ENCODE measurements at places on chromosomes 7 and 10.

DNA sequence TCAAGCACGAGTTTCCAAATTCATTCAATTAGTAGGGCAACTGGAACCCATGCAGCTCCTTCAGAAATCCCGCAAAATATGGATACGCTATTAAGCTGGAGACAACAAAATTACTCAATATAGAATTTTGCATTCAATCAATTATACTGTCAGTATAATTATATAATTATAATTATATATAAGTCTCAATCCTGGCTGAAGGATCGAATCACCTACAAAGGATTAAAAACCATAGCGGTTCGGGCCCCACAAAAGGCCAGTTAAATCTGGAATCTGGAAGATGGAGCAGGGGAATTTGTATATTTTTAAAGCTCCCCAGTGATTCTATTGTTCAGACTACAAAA, 55.7 kb downstream of the FHIP2A start:
- no peak for DNase-seq

DNA sequence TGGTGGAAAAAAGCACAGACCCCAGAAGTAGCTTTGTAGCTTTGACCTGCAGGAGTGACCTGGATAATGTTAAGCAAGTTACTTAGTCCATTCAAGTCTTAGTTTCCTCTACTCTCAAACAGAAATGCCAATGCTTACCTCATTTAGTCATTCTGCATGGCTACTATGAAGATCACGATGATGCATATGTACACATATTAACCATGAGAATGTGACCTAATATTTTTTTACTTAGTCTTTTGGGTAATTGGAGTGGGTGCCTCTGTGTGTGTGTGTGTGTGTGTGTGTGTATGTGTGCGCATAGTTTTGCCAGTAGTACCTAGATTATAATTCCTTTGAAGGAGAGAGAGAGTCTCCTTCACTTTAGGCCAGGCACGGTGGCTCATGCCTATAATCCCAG, 95.8 kb downstream of the NRP1 start:
- DNase-seq: no peak

DNA sequence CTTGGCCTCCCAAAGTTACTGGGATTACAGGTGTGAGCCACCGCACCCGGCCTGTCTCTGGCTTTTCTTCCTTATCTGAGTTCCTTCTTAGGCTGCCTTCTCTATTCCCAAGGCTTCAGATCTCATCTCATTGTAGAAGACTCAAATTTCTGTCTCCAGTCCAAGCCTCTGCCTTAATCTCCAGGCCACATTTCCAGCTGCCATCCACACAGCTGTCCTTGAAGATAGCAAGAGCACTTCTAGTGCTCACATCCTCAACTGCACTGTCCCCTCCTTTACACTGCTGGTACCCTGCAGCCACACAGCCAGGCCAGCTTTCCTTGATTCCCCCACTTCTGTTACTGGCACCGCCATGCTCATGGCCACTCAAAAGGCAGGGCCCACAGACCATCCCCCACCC, 35.6 kb downstream of the POLL start:
- no peak for DNase-seq

DNA sequence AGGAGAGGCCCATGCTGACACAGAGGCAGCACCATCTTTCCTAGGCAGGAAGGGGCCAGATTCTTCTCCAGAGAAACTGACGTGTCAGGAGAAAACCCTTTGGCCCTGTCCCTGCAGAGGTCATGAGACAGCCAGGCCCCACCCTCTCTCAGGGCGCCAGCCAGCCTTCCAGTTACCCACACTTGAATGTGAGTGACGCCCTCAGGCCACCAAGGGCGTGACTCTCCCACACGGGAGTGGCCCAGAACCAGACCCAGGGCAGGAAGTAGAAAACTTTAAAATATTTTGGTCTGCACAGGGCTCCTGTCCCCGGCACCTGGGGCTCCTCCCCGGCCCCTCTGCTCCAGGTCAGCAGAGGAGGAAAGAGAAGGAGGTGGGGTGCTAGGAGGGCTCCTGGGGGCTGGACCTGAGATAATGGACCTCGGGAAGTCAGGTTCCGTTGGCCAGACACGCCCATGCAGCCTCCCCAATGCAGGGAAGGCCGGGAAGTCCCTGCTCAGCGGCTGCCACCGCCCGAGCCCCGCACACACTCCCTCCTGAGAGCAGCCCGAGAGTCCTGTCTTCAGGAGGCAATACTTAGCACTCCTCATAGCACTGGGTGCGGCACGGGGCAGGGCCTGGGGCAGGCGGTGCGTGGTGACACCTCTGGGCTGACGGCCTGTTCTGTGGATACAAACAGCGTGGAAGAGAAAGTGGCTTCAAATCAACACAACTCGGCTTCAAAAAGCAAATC, 67.0 kb upstream of the CFAP46 start:
- DNase-seq: no peak

DNA sequence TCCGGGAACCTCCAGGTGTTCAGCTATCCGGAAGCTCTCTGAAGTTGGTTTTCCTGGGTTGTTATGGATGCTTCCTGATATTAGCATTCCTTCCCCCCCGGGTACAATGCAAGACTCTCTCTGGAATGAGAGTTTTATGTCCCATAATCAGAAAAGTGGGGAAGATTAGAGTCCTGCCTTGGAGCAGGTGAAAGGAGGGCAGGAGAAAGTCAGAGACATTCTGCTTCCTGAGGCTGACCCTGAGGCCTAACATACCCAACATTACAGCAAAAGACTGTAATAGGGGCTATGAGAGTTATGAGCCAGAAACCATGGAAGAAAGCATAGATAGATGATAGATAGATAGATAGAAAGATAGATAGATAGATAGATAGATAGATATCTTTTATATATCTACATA, 36.9 kb downstream of the PRPS1L1 start:
- no peak for DNase-seq

DNA sequence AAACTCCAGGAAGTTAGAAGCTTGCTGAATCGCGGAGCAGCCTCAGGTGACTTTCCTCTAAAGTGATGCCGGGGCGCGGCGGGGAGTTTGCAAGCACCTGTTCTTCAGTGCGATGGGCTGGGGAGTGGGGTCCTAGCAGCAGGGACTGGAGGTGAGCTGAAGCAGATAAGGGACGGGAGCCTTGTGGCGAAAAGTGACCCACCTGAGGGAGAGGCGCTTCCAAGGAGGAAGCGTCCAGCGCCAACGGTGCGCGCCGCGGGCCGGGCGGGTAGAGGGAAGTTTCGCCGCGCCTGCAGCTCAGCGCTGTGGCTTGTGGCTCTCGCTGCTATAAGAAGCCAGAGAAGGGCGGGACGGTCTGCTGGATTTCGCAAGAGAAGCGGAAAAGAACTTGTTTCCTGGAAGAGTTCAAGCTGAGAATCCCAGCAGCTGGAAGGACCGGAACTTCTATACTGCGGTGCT, at the start of gene STEAP4:
TSS of gene STEAP4 (minus strand) at position 305 of the 459 bp plus-strand sequence. CDS start 22,625 bp downstream, outside the sequence.
- DNase-seq: no peak

DNA sequence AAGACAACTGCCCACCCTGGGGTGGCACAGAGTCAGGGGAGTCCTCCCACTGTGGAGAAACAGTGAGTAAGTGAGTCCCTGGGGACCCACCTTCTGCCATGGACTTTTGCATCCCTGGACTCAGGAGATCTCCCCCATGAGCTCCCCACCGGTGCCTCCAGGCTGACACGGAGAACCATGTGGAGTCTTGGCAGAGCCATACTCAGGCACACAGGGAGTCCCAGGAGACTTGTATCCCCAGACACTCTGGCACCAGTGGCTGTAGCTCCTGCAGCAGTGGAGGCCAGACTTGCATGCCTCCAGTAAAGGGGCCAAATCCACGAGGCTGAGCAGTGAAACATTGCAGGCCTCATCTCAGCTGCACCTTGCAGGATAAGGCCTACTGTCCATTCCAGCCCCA, 791.4 kb downstream of the PCDH15 start:
- no peak for DNase-seq

GRCh38 chr7:115478426-115478825, 552.1 kb downstream of the TFEC start:
- DNase-seq: no peak

GRCh38 chr10:71622154-71622526, 97.4 kb downstream of the C10orf105 start:
- DNase-seq: no peak

DNA sequence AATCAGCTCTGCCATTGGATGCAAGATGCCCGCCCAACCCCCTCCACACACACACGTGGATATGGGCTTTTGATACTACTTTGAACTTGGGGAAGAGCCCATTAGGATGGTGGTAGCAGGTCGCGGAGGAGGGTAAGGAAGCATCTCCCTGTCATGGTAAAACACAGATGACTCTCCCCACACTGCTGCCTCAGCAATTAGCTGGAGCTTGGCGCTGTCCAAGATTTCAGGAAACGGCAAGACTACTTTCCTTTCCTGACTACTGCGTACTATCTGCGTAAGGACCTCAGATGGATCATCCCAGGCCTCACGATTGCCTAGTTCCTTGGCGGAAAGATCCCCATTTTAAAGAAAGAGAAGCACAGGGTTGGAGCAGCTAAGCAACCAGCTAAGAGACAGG, 134.3 kb downstream of the C10orf90 start:
- DNase-seq: no peak

GRCh38 chr7:129146237-129146979, 1.9 kb downstream of the TSPAN33 start:
- no peak for DNase-seq

GRCh38 chr7:98178321-98178720, 32.9 kb upstream of the BHLHA15 start:
- no peak for DNase-seq

GRCh38 chr7:153061910-153062528, 302.5 kb downstream of the ACTR3B start:
- DNase-seq: no peak

- DNase-seq: no peak
Measured at GRCh38 chr7:114832906-114833595, 88.8 kb upstream of the MDFIC start.

- DNase-seq: no peak
Measured at GRCh38 chr10:61970182-61971002, 68.9 kb downstream of the ARID5B start.

- no peak for DNase-seq
Measured at GRCh38 chr7:133873187-133873586, 254.0 kb upstream of the LRGUK start.

- no peak for DNase-seq
Measured at GRCh38 chr7:101516851-101517250, 112.2 kb downstream of the MYL10 start.

DNA sequence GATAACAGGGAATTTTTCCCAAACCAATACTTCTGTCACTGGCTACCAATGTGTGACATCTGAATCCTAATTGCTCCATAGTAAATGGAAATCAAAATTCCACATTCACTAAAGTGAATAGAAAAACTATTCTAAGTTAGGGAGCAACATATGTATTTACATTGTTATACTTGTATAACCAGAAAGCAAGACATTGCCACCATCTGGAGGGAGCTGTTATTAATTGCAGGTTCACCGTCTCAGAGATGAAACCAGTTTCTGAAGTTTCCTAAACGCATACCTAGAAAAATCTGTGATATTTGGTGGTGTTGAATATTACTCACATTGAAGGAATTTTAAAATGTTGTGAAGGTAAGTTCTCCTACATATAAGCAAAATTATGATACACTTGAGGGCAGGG, 390.1 kb downstream of the NXPH1 start:
- no peak for DNase-seq

DNA sequence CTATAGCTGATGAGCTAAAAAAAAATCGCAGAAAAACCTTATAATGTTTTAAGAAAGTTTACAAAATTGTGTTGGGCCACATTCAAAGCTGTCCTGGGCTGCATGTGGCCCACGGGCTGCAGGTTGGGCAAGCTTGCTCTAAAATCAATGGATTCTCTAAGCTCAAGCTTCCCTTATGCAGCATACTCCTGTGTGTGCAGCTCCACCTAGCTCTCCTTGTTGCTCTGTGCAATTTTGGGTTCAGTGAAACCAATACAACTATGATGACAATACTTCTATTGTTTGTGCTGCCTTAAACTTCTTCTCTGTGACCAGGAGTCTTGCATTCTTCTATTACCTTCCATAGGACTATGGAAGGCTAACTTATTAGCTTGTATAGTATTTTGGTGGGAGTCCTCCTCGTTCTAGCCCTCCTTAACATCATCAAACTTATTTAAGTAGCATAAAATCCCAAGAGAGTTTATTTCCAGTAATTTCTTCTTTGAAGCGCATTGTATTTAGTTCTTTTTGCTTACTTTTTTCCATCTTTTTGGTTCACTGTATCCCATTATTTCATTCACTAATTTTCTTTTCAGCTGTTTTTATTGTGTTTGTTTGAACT, 170.9 kb upstream of the SMIM30 start:
- DNase-seq: no peak

DNA sequence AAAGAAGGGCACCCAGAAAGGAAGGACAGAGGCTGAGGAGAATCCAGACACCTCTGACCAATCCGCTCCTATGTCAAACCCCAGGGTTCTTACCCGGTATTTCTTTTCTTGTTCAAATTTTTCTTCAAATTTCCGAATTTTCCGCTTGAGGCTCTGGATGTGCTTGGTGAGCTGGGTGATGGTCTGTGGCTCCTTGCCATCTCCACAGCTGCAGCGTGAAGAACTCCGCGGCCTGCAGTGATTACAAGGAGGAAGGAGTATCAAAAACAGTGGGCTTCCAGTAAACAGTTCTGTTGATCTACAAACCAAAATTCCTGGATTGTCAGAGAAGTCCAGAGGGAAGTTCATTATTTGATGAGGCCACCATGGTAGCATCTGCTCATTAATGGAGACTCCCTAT, 92.0 kb downstream of the PHYHIPL start:
- DNase-seq: no peak

- no peak for DNase-seq
Measured at GRCh38 chr7:88666626-88667025, 92.9 kb upstream of the ZNF804B start.

DNA sequence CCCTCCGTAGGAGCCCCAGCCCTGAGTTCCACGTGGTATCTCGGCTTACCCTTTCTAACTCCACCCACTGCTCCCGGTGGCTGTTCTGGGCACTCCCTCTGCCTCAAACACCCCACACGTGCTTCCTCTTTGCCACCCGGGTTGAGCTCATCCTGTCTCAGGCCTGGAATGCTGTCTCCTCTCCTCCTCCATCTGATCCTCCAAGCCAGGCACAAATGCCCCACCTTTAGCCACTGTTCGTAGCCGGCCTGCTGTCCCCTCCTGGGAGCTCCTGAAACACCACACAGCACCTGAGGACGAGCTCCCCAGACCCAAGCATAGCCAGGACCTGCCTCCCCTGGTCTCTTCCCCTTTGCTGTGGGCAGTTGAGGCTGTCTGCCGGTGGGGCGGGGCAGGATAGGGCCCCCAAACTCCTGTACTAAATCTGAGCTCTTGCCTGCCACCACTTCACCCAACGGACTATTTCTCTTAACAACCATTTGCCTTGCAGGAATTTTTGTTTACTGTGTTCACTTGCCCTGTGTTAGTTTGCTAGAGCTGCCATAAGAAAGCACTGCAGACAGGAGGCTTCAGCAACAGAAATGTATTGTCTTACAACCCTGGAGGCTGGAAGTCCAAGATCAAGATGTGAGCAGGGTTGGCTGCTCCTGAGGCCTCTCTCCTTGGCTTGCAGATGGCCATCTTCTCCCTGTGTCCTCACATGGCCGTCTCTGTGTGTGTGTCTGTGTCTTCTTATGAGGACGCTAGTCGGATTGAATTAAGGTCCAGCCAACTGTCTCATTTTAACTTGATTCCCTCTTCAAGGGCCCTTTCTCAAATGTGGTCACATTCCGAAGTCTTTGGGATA, 58.3 kb upstream of the SHH start:
- DNase-seq: no peak

- no peak for DNase-seq
Measured at GRCh38 chr10:129419397-129419796, 47.6 kb upstream of the MGMT start.

All from amygdala (tissue), 56 donors.